ENCODE measurements at places on chromosomes 6 and 20.

DNA sequence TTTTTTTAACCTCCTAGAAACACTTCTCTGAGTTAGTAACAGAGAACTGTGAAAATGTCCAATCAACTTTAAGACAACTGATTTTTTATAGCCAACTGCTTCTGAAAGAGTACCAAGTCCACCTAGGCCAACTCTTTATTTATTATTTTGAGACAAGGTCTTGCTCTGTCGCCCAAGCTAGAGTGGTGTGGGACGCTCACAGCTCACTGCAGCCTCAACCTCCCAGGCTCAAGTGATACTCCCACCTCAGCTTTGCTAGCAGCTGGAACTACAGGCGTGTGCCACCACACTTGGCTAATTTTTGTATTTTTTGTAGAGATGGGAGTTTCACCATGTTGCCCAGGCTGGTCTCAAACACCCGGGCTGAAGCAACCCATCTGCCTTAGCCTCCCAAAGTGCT is 331.6 kb downstream of the RNGTT start:
- DNase-seq = no peak

GRCh38 chr6:83808005-83808404 is 45.2 kb upstream of the RIPPLY2 start:
- DNase-seq = no peak

DNA sequence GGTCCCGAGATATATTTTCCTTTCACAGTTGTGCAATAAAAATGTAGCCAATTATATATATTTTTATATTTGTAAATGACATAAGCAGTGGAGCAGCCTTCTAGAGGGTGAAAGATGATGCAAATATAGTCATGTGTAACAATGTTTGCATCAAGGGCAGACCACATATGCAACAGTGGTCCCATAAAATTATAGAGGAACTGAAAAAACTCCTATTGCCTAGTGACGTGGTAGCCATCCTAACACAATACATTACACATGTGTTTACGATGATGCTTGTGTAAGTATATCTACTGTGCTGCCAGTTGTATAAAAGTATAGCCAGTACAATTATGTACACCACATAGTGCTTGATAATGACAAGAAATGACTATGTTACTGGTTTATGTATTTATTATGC is 162.8 kb downstream of the ZFAND3 start:
- DNase-seq = no peak

DNA sequence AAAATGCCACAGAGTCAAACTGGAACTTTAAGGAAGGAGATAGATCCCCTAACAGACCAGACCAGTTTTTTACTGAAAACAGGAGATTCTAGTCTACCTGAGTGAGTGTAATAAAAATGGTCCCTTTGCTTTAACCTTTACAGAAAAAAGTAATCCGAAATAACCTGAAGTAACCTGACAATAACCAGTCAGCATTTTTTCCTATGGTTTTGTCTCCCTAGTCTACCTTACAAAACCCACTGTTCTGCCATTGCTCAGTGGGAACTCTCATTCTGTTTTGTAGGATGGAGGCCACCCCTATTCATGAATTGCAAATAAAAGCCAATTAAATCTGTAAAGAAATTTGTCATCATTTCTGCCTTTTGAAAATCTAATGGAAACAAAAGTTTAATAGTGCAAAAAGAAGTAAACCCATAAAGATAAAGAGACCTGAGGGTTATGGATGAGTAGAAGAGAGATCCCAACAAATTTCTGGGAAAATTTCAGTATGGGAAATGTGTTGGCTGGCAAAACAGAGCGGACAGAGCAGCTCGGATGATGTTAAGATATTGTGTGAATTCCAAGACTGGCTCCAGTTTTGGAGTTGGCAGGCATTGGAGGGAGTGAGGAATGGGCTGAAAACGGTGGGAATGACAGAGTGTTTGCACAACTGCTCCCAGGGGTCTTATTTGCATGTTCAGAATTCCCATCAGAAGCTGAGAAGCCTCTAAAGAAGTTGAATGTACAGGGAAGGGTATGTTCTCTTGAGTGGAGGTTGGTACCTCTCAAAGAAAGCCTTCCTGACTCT is 104.7 kb upstream of the RALGAPA2 start:
- DNase-seq = no peak

DNA sequence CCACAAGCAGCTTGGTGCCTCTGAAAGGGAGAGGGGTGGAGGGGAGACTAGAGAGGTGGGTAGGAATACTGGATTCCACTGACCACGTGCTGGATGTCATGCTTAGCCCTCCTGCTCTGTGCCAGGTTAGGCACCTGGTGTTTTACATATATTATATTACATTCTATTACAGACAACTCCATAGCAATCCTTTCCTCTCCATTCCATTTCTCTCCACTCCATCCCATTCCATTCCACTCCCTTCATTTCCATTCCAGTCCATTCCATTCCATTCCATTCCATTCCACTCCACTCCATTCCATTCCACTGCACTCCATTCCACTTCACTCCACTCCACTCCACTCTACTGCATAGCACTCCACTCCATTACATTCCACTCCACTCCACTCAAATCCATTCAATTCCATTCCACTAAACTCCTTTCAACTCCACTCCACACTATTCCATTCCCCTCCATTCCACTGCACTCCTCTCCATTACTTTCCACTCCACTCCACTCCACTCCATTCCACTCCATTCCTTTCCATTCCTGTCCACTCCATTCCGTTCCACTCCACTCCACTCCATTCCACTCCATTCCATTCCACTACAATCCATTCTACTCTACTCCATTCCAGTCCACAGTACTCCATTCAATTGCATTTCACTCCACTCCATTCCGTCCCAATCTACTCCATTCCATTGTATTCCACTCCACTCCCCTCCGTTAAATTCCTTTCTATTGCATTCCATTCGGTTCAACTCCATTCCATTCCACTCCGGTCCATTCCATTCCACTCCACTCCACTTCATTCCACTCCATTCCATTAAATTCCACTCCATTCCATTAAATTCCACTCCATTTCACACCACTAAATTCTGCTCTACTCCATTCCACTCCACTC is 27.2 kb upstream of the DEFB125 start:
- no peak for DNase-seq

GRCh38 chr6:161889324-161889723 is 615.5 kb upstream of the AGPAT4 start:
- peak; percentile 13 for DNase-seq

- DNase-seq = no peak
These were observed 6.7 kb downstream of the RWDD2A start for GRCh38 chr6:83199863-83200225.

DNA sequence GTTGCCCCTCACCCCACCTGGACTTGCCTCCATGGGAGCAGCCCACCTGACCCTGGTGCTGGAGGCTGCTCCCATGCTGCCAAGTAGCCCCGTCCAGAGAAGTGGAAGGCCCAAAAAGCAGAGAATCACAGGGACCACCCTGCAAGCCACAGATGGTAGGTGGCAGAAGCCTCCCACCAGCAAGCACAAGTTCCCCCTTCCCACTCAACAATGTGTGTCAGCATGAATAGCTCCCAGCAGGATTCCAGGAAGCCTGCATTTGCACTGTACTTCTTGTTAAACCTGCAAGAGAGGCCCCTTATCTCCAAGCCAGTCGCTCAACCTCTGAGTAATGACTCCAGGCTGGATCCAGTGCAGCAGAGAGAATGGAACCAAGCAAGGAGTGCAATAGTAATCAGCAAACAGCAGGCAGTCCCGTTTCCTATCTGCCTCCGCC is 180.8 kb upstream of the CST7 start:
- no peak for DNase-seq

DNA sequence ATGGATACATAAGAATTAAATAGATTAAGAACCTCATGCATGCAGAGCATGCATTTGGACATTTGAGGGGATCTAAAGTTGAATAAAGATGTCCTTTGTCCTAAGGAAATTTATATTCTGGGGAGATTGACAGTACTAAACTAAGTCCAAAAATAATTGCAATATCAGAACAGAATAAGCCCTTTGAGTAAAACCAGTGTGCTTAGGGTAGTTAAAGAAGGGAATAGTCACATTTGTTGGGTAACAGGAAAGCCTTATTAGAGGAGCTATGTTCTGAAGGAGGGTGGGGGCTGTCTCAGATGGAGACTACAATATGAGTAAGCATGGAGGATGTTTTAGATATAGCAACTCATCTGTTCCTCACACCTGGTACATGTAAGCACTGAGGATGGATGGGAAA is 35.8 kb downstream of the CDC5L start:
- DNase-seq = no peak

GRCh38 chr20:34915131-34915530 is 38.7 kb downstream of the ACSS2 start:
- no peak for DNase-seq

DNA sequence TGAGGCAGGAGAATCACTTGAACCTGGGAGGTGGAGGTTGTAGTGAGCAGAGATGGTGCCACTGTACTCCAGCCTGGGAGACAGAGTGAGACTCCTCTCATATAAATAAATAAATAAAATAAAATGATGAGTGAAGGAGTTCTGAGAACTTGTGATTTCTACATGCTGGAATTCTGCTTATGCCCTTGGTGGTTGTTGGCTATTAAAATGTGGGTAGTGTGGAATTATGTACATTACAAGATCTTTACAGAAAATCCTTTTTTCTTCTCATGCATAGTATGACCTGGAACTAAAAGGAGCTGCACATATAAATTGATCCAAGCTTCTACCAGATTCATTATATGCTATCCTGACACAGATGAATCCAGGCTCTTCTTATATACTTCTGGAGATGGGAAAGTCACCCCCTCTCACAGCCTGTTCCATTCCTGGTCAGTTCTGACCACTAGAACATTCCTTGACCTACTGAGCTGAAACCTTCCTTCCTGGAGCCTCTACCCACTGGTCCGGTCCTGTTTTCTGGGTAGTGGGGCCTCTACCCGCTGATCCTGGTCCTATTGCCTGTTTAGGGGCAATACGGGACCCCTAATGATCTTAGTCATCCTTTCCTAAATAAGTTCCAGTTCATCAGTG is 37.7 kb upstream of the TAF8 start:
- DNase-seq = no peak

DNA sequence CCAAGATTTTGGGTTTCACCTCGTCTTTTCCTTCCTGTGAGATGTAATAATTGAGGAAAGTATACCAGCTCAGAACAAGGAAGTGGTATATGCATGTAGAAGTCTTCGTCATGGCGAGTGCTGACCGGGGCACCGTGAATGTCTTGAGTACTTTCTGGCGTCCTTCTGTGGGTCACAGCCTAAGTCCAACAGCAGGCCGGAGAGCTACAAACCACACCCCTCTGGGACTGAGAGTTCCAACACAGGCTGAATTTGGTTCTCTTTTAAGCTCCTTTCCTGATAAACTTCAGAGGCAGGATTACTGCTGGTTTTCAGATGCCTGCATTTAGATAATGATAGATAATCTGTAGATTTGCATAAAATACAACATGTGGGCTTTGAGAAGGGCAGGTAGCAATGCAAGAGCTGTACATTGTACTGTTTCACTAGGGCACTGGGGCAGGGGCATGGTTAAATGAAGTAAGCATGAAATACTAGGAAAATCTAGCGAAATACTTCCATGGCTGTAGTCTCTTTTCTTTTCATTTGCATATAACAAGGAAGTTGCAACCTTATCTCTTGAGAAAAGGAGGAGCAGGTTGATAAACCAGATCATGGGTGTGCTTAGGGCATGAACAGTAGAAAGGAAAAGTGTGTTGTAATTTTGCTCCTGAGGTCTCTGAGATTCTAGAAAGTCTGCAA is at the start of gene ADTRP:
Gene ADTRP, minus strand, starts transcription at position 156 of the 681 bp plus-strand sequence. Its CDS starts 44 bp downstream, at position 112.
- DNase-seq = no peak

DNA sequence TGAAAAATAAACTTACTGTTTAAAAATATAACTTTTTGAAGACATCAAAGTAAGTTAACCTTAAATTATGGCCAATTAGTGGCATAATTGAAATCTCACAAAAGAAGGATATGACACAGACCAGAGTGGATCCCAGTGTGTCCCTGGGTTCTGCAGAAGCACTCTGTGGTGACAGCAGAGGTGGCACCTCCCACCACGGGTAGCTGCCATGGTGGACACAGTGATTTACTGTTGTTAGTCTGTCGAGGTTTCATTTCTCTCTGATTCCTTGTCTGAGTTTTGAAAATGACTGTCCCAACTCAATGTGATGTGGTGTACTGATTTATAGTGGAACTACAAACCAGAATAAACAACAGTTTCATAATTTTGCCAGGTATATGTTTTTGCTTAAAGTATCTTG is 76.5 kb downstream of the TULP4 start:
- DNase-seq = no peak

- no peak for DNase-seq
These were observed 129.4 kb downstream of the BCAS1 start for GRCh38 chr20:53940907-53941545.

- no peak for DNase-seq
These were observed 12.1 kb downstream of the BCL2L1 start for GRCh38 chr20:31710423-31711108.

GRCh38 chr6:87907521-87907920 is 140.1 kb upstream of the SPACA1 start:
- DNase-seq = no peak

DNA sequence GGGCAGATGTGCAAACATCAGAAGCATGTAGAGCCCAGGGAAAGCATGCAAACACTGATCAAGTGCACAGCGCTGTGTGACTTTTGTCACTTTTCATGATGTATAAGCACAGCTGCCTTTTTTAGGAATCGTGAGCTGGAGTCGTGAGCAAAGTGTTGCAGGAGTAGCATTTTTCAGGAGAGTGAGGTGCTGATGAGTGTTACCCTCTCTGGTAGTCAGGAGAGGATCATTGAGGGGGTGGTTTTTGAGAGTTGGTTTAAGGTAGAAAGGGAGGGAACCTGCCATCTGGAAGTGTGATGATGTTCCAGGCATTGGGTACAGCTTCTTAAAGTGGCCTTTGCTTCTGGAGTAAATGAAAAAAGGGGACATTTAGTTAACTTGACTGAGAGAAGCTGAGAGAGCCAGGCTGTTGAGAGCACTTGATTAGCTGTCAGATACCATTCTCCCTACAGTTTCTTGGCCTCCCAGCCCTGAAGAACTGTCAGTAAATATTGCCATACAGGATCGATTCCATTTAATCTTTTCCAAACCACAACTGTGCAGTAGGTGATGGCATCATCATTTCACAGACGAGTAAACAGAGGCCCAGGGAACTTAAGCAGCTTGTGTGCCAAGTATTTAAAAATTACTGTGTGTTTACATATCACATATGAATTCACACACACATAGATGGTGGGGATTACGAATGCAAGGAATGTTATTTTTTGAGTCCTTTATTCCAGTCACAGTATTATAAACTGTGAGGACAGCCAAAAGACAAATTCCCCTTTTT is 28.9 kb downstream of the TPD52L1 start:
- no peak for DNase-seq
